ENCODE measurements at places on chromosomes 3 and 15.

DNA sequence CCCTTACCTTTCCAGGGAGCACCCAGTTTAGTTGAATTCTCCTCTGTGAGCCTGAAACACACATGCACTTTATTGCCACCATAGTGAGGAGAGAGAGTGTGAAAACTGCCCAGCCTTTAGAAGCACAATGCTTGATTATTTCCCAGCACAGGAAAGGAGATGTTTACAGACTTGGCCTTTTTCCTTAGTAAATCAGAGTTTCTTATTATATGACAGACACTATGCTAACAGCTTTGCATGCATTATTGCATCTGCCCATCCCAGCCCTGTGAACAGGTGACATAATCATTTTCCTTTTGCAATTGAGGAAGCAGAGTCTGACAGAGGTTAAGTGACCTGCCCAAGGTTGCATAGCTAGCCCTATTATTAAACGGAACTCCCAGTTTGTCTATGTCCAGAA is 36.5 kb downstream of the CAPN3 start:
- DNase-seq, result no peak

GRCh38 chr3:124322966-124323365 is 331.0 kb upstream of the ROPN1 start:
- DNase-seq, result no peak

DNA sequence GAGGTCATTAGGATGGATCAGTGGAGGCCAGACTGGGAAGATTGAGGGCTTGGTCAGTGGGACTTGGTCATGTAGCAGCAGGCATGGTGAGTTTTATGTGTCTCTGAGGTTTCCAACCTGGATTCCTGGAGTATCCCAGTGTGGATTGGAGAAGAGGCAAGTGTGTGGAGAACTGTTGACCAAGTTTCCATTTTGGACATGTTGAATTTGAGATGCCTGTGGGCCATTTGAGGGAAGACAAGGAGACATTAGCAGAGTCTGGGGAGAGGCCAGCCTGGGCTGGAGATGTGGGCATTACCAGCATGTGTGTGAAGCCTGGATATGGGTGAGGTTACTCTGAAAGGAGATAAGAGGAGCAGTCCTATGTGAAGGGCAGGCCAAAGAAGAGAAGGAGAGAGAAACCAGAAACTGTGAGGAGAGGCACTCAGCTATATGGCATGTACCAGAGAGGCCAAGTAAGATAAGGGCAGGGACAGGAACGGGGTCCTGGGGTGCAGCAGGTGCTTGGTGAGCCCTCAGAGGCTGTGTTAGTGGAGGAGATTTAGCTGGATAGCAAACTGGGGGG is 4.3 kb downstream of the SLC25A38 start:
- no peak for DNase-seq

DNA sequence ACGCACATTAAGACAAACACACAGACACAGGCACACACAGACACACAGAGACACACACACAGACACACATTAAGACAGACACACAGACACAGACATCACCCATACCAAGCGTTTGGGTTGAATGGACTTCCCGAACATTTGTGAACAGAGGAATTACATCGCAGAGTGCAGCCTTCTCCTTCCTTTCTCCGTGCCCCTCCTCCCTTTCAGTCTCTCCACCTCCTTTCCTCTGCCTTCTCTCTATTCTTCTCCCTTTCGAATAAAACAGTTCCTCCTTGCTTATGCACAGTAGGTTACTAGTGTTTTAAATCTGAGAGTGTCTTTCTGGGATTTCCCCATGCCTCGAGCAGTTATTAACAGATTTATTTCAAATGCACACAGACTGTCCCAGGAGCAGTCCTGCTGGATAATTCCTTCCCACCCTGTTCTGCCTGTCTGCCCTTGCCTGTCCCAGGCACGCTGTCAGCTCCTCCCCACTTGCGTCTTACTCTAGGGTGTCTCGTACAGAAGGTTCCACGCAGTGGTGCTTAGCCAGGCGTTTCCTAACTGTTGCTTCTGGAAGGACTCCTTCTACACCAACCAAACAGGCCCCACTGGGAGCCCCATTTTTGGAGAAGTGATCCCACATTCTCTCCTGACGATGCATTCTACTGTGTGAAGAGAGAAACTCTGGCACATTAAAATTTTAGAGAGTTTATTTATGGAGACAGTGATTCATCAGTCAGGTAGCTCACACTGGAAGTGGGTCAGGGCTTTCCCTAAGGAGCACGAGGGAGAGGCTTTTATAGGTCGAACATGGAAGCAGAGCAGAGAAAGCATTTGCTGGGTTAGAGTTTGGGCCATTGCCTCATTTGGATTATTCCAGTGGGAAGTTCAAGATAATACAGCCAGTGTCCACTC is 163.8 kb downstream of the SV2B start:
- no peak for DNase-seq

GRCh38 chr3:141292356-141293058 is 60.9 kb downstream of the PXYLP1 start:
- no peak for DNase-seq

DNA sequence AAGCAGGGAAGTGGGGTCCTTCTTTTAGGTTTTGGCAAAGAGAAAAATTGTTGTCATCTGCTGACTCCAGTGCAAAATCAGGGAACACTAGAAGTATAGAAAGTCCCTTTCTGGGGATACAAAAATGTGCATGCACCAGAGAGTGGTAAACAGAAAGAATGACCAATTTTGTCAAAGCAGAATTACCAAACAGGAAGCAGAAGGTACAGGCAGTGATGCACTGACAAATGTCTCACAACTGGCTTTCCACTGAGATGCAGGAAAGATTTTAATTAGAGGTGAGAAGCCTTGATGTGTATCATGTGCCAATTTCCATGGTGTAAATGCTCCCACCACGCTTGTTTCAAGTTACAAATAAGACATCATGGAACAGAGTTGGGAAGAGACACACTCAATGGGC is 66.0 kb downstream of the TRIM69 start:
- no peak for DNase-seq

DNA sequence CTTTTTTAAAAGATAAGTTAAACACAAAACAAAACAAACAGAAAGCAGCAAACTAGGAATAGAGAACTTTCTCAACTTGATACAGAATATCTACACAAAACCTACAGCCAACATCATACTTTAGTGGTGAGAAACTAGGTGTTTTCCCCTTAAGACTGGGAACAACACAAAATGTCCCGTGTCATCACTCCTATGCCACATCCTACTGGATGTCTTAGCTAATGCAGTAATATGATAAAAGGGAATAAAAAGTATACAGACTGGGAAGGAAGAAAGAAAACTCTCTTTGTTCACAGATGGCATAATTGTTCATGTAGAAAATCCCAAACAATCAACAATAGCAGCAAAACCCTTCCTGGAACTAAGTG is 45.9 kb downstream of the TMEM45A start:
- DNase-seq, result no peak

DNA sequence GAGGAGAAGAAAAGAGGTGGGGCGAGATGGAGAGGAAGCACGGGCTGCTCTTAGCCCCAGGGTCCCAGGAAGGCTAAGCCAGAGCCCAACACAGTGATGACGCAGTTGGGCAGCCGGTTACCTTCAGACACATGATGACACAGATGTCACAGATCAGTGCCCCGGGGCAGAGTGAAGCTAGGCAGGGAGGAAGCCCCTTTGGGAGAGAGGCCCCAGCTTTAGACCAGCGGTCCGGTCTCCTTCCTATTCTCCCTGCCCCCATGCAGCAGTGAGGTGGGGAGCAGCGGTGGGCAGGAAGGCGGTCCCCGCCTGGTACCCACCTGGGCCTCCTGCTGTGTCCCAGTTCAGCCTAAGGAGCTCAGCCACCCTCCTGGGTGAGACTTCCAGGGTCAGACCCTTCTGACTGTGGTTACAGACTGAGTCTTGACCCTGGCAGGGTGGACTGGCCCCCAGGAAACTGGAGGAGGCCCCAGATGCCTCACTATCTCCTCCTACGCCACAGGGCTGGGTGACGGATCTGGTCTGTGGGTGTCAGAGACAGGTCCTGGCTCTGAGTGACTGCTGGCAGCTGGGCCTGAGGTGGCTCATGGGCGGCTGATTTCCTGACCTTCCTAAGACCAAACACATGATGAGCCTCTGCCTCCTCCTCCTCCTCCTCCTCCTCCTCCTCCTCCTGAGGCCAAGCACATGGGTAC is 38.8 kb upstream of the LINGO1 start:
- no peak for DNase-seq

DNA sequence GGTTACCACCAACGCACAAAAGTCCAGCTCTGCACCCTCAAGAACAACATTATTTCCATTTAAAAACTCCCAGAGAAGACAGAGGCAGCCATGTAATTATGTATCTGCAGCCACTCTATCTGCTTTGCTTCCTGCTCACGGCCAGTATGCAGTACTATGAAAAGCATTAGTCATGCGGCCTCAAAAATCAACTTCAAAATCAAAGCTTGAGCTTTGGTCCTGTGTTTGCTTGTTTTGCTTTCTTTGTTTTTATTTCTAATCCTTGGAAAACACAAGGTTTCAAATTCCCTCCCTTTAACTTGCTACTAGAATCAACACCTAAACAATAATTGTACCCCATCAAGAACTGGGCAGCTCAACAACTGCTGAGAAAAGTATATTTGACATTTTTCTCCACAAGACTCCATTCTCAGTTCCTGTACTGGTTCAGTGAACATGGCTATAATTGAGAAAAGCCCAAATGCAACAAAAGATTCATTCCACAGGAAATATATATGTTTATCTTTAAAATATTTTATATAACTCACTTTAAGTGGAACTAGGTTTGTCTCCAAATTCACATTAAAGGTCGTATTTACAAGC is 37.6 kb downstream of the GBE1 start:
- no peak for DNase-seq

GRCh38 chr3:188152660-188153436 is 1.1 kb upstream of the LPP start:
- no peak for DNase-seq

Measured in activated T-cell treated with anti-CD3 and anti-CD28 coated beads for 24 hours (primary cell).